ENCODE measurements at places on chromosomes 16 and 17.

GRCh38 chr16:50602531-50603205 is 54.5 kb downstream of the NKD1 start:
- DNase-seq: peak; percentile 30

DNA sequence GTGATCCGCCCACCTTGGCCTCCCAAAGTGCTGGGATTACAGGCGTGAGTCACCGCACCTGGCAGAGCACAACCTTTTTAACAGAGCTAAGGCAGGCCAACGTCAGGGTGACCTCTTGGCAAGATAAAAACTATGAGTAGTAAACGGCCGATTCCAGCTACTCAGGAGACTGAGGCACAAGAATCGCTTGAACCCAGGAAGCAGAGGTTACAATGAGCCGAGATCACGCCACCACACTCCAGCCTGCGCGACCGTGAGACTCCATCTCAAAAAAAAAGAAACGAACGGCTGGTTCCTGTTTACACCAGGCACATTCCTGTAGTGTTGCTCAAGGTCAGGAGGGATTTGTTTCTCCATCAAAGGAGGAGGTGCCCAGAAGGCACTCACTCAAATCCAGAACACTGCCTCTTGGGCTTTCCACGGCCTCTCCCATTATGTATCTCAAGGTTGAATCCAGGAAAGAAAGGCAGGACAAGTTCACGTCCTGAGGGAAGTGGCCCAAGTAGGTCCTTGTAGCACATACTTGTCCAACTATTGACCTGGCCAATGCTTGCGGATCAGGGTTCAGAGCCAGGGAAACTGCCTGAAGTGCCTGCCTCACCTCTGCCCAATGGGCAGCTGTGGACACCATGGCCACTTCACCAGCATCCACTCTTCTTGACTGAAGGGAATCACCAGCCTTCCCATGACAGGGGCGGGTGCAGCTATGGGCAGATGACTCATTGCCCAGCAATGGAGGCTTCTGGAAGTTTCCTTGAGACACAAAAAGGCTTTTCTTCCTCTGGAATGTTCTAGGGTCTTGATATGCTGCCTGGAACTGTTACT is 13.5 kb downstream of the KNOP1 start:
- no peak for DNase-seq

- no peak for DNase-seq
Observed at GRCh38 chr17:30278032-30278431, 13.7 kb downstream of the BLMH start.

GRCh38 chr17:62637809-62638208 is 10.3 kb downstream of the MRC2 start:
- DNase-seq: no peak

DNA sequence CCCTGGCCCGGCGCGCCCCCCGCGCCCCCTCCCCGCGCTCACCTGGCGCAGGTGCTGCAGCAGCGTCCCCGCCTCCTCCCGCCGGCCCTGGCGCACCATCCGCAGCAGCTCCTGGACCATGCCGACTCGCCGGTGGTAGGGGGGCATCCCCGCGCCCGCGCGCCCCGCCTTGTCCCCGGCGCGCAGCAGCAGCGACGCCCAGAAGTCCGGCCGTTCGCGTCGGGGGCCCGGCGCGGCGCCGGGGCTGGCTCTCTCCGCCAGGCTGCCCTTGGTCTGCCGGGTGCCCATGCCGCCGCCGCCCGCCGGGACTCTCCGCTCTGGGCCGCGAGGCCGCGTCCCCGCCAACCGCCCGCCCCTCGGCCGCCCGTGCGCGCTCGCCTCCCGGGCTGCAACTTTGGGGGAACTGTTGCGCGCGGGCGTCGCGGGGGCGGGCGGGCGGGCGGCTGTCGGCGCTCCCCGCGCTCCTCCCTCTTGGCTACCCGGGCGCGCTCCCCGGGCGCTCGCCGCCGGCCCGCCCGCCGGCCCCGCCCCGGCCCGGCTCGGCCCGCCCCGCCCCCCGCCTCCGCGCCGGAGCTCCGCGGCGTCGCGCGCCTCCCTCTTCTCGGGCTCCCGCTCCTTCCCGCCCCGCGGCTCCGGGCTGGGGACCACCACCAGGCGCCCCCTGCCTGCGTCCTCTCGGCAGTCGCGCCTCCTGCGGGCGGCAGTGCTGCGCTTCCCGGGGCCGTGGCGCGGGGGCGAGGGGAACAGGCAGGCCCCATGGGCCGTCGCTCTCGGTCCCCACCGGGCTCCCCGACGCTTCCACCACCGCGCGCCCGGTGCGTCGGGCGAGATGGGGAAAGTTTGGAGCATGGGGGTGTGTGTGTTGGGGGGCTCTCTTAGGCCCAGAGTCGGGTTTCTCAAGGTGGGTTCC is at the start of gene LRRC75A:
TSS of gene LRRC75A (minus strand) at position 491 of the 910 bp plus-strand sequence. CDS start at position 288, 203 bp downstream.
- DNase-seq: peak; percentile 59

DNA sequence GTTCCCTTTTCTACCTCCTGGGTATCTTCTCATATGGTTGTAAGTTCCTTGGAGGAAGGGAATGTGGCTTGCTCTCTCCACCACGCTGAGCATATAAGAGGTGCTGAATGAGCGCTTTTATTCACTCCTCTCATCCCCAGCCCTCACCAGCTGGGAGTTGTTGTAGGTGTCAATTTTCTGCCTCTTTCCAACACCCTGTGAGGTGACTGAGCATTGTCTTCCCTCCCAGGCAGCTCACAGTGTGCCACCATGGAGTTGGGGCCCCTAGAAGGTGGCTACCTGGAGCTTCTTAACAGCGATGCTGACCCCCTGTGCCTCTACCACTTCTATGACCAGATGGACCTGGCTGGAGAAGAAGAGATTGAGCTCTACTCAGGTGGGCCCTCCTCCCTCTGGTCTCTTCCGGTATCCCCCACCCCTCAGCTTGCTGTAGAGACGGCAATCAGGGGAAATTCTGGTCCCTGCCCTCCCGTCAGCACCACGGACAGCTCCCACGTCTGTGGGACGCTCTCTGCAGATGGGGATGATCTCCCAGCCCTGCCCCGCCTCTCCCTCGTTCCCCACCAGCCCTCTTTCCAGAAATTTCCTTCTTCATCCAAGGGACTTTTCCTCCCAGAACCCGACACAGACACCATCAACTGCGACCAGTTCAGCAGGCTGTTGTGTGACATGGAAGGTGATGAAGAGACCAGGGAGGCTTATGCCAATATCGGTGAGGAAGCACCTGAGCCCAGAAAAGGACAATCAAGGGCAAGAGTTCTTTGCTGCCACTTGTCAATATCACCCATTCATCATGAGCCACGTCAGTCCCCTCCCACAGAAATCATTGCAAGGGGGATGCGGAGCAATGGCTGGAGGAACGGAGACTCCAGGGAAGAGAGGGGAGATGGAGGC is 18.3 kb downstream of the CIITA start:
- no peak for DNase-seq

DNA sequence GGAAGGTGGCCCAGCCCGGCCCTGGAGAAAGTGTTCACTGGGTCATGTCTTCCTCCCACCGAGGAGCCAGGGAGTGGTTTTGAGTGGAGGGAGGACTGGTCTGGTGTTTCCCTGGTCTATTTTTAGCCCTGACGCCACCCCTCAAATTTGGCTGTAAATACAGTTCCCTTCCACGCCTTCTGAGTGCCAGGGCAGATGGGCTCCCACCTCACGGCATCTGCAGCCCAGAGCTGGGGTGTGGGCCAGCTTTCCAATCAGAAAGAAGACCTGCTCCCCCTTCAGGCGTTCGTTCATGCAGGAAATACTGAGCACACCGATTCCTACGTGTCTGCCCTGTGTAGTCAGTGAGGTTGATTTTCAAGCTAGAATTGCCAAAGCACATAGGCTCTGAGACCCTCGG is 53.7 kb downstream of the SNX20 start:
- no peak for DNase-seq

DNA sequence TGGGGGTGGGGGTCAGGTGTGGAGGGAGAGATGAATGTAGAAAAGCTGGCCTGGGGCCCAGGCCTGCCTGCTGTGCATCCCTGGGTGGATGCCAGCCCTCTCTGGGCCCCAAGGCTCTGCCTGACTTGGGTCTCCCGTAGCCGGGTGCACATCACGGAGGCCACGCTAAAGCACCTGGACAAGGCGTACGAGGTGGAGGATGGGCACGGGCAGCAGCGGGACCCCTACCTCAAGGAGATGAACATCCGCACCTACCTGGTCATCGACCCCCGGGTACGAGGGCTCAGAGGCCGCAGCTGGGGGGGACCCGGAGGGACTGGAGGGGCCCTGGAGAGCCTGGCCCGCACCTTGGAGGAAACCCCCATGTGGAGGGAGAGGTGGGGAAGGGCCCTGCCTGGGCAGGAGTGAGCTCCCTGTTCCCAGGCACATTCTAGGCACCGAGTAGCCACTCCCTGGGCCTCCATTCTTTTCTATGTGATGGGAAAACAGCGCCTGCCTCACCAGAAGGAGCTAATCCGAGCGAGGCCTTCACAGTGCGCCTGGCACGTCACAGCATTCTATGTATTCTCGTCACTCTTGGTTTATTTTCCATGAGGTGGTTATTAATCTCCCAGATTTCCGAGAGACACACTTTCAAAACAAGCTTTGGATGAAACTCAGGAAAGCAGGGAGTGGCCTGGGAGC is 34.7 kb downstream of the ADCY7 start:
- no peak for DNase-seq

GRCh38 chr17:65750631-65751115 is 189.2 kb upstream of the AXIN2 start:
- DNase-seq: peak; percentile 77

DNA sequence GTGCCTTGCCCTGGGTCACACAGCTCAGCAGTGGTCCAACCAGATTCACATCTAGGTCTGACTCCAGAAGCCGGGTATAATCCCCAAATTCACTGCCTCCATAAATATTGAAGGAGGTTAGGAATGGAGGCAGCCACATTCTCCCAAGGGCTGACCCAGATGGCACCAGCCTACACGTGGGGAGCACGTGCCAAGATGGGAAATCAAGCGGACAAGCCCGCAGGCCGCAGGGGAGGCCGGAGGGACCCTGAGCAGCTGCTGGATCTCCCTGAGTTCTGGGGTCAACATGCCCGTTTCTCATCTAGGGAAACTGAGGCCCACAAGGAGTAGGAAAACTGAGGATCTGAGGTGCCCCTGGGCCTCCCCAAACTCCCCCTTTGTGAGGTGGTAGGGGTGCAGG is 32.2 kb upstream of the CNEP1R1 start:
- DNase-seq: no peak

DNA sequence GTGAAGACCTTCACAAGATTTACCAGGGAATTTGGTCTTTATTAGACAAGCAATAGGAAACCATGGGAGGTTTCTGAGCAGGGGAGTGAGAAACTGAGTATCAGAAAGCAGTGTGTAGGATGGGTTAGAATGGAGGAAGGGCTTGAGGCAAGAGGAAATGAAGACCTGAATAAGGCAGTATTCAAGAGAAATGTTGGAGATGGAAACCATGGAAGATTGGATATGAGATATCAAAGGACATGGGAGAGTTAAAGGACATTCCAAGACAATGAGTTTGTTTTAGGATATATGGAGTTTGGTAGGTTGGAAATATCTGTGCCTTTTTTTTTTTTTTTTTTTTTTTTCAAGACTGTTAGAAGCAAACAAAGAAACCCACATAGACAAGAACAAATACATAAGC is 21.3 kb upstream of the FAM20A start:
- no peak for DNase-seq

GRCh38 chr17:40937384-40937819 is at the start of gene KRT23:
Gene KRT23, minus strand, starts transcription at chr17:40937646. Its CDS starts 1,043 bp downstream, at chr17:40936603.
- no peak for DNase-seq

DNA sequence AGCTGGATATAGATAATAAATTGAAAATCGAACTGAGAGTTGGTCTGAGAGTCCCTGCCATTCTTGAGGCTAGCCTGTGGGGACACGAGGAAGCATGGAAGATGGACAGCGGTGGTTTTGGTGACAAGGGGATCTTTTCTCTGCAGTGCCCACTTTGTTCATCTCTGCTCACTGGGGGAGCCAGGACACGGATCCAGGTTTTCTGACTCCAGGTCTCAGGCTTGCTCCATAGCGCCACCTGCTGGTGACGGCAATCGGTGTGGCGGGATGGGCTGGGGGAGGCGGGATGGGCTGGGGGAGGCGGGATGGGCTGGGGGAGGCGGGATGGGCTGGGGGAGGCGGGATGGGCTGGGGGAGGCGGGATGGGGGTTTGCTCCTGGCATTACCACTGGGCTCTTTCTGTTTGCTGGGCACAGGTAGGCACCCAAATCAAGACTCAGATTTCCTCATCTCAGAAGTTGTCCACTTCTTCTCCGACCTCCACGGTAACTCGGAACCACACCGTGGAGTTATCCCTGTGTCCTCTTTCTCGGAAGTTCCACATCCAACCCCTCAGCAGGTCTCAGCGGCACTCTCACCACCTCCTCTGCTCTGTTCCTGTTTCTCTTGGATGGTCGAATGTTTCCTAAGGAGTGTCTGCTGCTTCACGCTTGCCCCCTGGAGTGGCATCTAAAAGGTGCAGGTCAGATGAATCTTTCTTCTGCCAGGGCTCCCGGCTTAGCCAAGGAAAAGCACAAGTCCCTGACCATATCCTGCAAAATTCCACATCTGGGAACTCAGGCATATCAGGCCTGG is 142.4 kb downstream of the CYLD start:
- no peak for DNase-seq

DNA sequence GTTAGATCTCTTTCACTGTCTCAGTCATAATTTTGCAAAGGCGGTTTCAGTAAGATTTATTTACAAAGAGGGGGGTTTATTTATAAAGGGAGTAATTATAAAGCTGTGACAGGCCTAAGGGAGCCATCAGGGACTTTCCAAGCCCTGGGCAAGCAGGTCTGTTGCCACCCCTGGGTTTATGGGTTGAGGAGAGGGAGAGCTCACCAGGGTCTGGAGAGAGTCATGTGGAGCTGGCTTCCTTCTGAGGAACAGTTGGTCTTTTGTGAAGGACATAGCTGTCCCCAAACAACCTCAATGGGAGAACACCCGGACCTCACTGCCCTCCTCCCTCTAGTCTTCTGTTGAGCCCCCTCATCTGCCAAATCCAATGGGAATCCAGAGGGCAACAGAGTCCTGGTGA is 9.8 kb downstream of the ITGAM start:
- no peak for DNase-seq

GRCh38 chr17:3915581-3915994 is 677 bp downstream of the P2RX1 start:
- DNase-seq: no peak

DNA sequence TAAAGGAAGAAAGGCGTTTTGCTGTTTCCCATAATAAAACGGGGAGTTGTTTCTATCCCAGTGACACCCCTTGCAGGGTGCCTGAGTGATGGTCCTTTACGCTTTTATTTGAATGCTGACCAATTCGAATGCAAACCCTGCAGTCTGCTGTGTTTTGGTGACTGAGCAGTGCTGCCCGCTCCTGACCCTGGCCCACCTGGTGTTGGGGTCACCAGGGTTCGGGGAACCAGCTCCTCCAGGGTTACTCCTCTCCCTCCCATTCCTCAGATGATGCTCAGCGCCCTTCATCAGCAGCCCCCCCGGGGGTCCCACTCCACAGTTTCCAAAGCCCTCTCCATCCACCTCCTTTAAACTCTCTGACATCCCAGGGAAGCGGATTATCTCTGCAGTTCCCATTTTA is 6.0 kb downstream of the CA4 start:
- no peak for DNase-seq

DNA sequence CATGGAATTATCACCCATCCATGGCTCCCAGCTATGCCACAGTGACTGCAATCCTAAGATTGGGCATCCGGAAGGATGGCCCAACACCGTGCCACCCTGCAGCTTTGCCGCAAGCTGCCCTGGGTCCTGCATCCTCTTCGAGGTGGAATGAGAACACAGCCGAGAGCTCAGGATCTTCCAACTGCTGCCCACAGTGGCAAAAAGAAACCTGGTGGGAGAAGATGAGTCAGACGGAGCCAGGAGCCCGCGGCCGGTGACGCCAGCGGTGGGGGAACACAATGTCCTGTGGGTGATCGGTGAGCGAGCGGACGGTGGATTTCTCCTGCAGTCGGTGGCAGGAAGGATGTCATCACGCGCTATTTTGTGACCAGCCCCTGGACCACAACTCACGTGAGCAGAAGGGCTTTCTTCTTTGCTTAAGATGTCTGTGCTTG is 20.1 kb downstream of the CD7 start:
- no peak for DNase-seq

All from pancreas (tissue), 10 donors.